Foreskin keratinocyte (primary cell): ENCODE measurements at places on chromosomes 13 and 19.
A peak's percentile ranks its signal among the peaks of the same experiment; 100 is the strongest.

- no peak for DNase-seq
These were observed 45.6 kb downstream of the NFIX start for GRCh38 chr19:13040948-13041292.

GRCh38 chr13:114019367-114019766, 45.5 kb upstream of the C13orf46 start:
- no peak for DNase-seq

DNA sequence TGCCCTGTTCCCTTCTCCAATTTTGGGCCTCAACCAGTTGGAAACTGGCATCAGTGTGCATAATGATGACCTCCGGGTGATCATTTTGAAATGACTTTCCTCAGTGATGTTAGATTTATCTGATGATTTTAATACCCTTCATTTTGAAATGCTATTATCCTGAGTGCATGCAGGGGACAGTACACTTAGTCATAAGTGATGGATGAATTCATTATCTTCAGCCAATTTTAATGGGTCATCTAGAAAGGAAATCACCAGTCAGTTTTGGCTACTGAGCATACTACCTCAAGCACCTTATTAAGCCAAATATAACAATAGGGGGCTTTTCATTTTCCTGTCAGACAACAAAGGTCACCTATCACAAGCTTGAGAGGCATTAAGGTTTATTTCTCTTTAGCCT, 118.5 kb upstream of the MIR17HG start:
- DNase-seq, result no peak

- DNase-seq, result no peak
These were observed 1676.0 kb downstream of the SLITRK1 start for GRCh38 chr13:82206241-82206640.

GRCh38 chr19:45263013-45263412, 11.9 kb downstream of the MARK4 start:
- DNase-seq, result no peak

- DNase-seq, result no peak
These were observed 2.7 kb downstream of the AMER2 start for GRCh38 chr13:25169356-25169755.

- no peak for DNase-seq
These were observed 44.7 kb downstream of the CARS2 start for GRCh38 chr13:110661256-110661655.

DNA sequence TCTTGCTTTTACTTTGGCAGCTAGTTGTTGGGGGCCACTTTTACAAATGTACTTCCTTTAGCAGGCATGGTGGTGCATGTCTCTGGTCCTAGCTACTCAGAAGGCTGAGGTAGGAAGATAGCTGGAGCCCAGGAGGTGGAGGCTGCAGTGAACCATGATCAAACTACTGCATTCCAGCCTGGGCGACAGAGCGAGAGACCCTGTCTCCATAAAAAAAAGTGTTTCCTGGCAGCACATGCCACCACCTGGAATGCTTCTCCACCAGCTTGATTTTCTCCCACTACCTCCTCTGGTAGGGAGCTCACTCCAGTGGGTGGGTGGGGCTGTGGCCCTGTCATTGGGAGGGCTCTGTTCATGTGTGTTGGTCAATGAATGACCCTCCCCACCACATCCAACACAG, 12.5 kb downstream of the FZR1 start:
- DNase-seq, result no peak

DNA sequence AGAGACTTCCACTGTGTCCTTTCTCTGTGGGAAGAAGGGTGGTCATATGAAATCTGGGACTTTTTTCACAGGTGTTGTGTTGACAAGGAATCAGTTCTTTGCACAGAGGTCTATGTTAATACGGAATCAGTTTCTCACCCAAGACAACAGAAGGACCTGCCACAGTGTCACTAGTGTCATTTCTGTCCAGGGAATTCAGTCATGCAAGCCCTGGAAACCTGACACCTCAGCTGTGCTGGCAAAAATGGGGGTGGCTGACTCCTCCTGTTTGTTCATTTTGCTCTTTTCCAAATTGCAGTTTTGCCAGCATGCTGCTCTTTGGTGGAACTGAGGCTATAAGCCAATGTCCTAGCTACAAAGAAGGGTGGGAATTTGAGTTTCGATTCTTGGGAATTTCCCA, 49.8 kb upstream of the ESD start:
- DNase-seq, result no peak

DNA sequence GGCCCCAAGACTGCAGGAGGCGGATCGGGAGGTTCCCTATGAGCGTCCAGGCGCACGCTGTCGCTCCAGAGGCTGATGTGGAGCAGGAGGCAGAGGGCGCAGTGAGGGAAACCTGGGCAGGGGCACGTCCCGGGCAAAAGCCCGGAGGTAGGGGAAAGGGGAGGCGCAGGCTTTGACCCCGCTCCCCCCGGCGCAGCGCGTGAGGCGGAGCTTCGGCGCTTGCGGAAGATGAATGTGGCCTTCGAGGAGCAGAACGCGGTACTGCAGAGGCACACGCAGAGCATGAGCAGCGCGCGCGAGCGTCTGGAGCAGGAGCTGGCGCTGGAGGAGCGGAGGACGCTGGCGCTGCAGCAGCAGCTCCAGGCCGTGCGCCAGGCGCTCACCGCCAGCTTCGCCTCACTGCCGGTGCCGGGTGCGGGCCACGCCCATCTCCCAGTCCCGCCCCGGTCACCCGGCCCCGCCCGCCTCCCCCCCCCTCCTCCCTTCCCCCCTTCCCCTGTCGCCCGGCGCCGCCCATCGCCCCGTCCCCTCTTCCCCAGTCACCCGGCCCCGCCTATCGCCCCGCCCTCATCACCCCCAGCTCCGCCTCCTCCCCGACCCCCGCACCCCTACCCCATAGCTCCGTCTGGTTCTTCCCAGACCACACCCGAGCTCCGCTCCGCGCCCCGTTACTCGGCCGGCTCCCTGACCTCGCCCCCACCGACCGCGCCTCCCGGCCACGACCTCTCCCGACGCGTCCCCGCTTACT, 4.1 kb downstream of the HMG20B start:
- DNase-seq, result no peak

- peak; percentile 29 for DNase-seq
These were observed 82.2 kb downstream of the SLAIN1 start for GRCh38 chr13:77779552-77780272.

DNA sequence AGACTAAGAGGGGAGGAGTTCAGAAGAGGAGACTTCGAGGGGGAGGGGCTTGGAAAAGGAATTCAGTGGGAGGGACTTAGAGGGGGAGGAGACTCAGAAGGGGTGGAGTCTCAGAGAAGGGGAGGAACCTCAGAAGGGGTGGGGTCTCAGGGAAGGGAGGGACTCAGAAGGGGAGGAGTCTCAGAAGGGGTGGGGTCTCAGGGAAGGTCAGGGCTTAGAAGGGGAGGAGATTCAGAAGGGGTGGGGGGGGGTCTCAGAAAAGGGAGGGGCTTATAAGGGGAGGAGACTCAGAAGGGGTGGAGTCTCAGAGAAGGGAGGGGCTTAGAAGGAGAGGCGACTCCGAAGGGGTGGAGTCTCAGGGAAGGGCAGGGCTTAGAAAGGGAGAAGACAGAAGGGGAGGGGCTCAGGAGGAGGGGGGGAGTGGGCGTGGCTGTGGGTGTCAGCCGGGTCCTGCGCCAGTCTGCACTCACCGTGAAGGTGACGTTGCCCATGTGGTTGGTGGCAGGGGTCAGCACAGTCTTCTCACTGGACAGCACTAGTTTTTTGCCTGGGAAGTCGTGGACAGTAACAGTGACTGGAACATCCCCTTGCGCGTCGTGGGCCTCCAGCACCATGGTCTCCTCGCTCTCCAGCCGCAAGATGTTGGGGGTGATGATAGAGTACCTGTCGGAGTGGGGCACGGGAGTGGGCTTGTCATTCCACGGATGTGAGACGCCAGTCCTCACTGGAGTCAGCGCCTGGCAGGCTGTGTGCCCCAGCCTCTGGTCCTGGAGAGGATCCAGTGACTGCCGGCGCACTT, 1.5 kb downstream of the C3 start:
- DNase-seq, result no peak

DNA sequence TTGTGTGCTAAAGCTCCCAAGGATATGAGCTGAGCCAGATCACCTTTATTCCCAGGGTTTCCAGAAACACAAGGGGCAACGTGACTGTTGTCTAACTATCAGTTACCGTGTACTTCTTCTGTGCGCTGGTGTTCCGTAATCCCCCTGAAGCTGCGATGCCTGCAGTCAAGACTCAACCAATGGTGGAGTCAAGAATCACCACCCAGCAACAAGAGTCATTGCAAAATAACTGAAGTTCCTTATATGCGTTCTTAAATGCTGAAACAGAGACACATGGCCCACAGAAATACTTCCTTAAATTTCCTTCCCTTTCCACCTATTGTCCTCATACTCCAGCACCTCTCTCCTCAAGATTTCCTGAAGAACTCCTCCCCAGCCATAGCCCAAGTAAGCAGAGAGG, 200.2 kb downstream of the KATNAL1 start:
- DNase-seq, result no peak

DNA sequence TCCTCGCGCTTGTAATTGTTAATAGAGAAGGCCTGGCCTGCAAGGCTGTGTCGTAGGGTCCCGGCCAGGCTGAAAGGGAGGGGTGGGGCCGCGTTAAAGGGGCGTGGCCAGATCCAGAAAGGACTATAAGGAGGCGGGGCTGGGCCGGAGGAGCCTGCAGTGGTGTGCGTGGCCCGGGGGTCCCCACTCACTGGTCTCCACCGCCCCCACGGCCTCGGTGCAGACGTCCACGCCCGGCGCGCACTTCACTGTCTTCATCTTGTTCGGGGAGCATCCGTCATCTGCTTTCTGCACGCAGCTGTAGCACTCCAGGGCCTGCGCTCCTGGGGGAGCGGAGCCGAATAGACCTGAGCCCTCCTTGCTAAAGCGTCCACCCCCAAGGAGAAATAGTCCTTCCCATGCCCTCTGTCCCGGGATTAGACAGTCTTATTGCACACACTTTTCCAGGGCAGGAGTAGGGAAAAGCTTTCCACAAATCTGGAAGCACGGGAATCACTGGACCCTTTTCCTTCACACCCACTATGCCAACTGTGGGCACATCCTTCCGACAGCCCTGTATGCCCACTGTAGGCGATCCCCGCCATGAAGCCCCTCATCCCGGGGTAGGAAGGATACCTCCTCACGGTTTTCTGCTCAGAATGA, 1.2 kb downstream of the LYPD3 start:
- no peak for DNase-seq

- no peak for DNase-seq
These were observed 945.0 kb upstream of the PCDH20 start for GRCh38 chr13:62360609-62361008.

DNA sequence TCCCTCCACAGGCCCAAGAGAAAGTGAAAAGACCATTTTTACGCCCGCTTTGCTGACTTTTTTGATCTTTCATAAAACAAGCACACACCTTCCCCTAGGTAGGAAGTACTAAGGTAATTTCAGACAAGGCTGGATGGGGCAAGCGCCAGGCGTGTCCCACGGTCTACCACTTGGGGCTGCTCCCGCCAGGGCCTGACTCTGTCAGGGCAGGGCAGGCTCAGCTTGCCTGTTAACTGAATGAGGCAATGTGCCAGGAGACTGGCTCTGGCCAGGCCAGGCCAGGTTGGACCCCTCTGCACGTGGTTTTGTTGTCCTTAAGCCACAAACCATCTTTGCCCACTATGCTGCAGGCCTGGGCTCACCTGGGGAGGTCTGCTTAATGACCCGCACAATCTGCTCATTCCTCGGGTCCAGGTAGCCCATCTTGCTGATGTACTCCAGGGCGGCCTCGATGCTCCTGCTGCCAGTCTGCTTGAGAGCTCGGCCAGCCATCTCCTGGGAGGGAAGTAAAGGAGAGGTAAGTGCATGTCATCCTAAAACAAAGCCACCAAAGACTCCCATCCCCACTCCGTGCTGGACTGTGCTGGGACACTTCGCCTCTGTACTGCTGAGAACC, 70.4 kb downstream of the LATS2 start:
- DNase-seq, result no peak

DNA sequence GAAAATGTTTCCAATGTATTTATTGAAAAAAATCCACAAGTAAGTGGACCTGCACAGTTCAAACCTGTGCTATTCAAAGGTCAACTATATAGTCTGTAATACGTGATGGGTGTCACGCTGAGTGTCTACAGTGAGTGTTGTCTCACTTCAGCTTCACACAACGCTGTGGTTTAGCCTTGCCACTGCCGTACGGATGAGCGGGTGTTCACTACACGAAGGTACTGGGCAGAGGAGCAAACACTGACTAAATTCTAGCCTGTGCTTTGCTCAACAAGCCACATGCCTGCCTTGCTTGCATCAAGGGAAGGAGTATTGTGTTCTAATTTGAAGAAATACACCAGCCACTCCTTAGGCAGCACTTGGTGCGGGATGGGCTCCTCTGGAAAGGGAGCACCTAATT, 3.4 kb upstream of the FFAR3 start:
- DNase-seq, result no peak

- no peak for DNase-seq
These were observed 226.3 kb downstream of the SLC7A1 start for GRCh38 chr13:29369060-29369743.

GRCh38 chr19:10811391-10812111, 24.5 kb downstream of the TMED1 start:
- no peak for DNase-seq

DNA sequence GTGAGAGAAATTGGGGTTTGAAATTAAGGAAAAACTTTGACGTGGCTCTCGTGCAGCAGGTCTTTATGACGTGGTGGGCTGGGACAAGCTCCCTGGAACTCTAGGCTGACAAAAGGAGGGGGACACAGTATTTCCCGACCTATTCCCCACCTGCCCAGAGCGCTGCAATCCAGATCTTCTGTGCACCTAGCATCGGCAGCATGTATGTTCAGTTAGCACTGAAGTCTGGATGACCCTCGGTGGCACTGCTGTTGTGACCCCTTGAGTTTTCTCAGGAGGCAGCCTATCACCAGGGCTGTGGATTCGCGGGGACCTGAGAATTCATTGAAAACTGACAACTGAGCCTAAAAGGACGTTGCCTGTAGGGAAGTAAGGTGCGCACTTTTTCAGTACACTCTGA, 9.1 kb upstream of the ZNF536 start:
- no peak for DNase-seq

DNA sequence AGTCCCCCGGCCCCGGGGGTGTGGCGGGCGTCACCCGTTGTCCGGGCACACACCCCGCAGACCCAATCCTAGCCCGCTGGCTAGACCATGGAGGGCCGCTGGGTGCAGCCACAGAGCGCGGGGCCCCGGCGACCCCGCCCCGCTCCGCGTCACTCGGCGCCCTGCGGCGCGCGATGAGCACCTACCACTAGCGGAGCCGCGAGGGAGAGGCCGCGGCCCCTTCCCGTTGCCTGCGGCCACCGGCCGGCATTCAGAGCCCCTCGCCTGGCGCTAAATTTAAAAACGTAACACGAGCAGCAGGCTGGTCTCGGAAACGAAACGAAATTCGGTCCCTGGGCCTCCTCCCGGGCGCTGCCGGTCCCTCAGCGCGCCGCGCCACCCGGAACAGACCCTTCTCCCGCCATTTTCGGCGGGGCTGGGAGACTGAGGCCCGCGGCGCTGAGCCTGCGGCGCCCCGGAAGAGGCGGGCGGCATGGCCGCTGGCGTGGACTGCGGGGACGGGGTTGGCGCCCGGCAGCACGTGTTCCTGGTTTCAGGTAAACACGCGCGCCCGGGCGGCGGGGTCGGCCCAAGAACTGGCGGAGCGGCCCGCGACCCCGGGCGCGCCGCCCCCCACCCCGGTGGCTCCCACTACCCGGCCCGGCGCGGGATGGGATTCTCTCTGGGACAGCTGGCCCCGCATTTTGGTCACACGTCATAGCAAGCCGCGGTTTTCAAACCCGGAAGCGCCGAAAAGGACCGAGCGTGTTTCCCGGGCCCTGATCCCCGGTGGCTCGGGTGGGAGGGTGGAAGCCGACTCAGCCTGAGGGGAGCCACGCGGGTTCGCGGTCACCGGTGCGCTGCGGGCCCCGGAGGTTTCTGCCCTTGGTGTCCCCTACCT, at the start of gene RNASEH2B:
TSS of gene RNASEH2B (plus strand) at position 187 of the 880 bp plus-strand sequence. CDS start at position 473, 286 bp downstream.
- peak; percentile 33 for DNase-seq

GRCh38 chr13:112968910-112969691, at the start of gene MCF2L:
Gene MCF2L (plus strand): TSS chr13:112969214. CDS start chr13:112969380, 166 bp downstream.
- DNase-seq, result no peak
